ENCODE measurements at places on chromosomes 2 and 18.

- no peak for DNase-seq
Observed at GRCh38 chr2:3488855-3489763, 30.2 kb downstream of the ADI1 start.

GRCh38 chr2:96109361-96109680 lies 7.0 kb downstream of the ADRA2B start:
- DNase-seq = no peak

GRCh38 chr2:169963786-169964185 lies 136.5 kb downstream of the UBR3 start:
- no peak for DNase-seq

GRCh38 chr2:205077159-205077558 lies 531.9 kb downstream of the PARD3B start:
- DNase-seq = no peak

DNA sequence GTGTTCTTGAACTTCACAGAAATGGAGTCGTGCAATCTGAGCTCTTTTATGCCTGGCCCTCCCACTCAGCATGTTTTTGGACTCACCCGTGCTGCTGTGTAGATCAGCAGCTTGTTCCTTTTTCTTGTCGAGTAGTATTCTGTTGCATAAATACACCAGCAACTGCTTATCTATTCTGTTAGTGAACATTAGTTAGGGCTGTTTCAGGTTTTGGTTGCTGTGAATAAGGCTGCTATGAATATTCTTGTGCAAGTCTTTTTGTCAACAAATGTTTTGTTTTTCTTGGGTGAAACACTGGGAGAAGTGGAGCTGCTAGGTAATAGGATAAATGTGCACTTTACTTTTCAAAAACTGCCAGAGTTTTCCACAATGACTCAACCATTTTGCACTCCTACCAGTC lies 15.3 kb upstream of the CIDEA start:
- no peak for DNase-seq

- no peak for DNase-seq
Observed at GRCh38 chr2:167833294-167833693, 414.1 kb downstream of the STK39 start.

- DNase-seq = no peak
Observed at GRCh38 chr2:159616286-159616701, at the start of gene BAZ2B. Gene BAZ2B (minus strand): TSS chr2:159616548. CDS start chr2:159478719, 137,829 bp downstream.

DNA sequence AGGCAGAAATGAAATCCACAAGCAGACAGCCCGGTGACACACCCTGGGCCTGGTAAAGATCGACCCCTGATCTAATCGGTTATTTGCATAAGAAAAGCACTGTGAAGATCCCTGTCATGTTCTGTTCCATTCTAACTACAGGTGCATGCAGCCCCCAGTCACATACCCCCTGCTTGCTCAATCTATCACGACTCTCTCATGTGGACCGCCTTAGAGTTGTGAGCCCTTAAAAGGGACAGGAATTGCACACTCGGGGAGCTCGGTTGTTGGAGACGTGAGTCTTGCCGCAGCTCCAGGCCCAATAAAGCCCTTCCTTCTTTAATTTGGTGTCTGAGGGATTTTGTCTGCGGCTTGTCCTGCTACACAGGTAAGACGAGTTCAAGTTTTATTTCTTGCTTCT lies 13.4 kb upstream of the IL1B start:
- no peak for DNase-seq

GRCh38 chr2:64793701-64794100 lies 140.0 kb upstream of the SERTAD2 start:
- DNase-seq = no peak
